ENCODE measurements at places on chromosomes 3 and 15. TPM values are rescaled to one million over a fixed set of nuclear protein-coding genes. Genes with fewer than 3 reads are reported as not detected.

Gene TM6SF1
- 0.85 TPM for total RNA-seq

Gene APBA2
- 12.1 TPM for total RNA-seq

Gene P2RY14
- under 0.01 TPM for total RNA-seq

Gene TMEM207
- not detected for total RNA-seq

Gene MORC1
- total RNA-seq: not detected

Gene ATP2B2
- total RNA-seq: not detected

Gene CAPN3
- 0.77 TPM for total RNA-seq

Gene PPARG
- total RNA-seq: 24.0 TPM

Gene GOLGA8K
- not detected for total RNA-seq

Gene FGD5
- total RNA-seq: 0.85 TPM

Gene DENND6A
- total RNA-seq: 16.9 TPM

Gene MCF2L2
- 0.56 TPM for total RNA-seq

Gene ZNF770
- 35.2 TPM for total RNA-seq

Gene FSIP1
- 1.3 TPM for total RNA-seq

Gene TIPARP
- 61.2 TPM for total RNA-seq

Gene B4GALT4
- 72.2 TPM for total RNA-seq

Gene FAM174B
- total RNA-seq: 1.2 TPM

Gene GPR160
- 2.0 TPM for total RNA-seq

Gene IFT122
- 21.1 TPM for total RNA-seq

Gene CHRM5
- not detected for total RNA-seq

Gene LARP6
- total RNA-seq: 49.0 TPM

Gene PLSCR5
- not detected for total RNA-seq

Gene GOLGA8T
- 0.28 TPM for total RNA-seq

Gene ARID3B
- 1.7 TPM for total RNA-seq

Gene NEK10
- 27.6 TPM for total RNA-seq

Gene SLC28A2
- not detected for total RNA-seq

Gene ZDHHC19
- total RNA-seq: not detected

Gene FAM107A
- total RNA-seq: not detected

Gene PCOLCE2
- 27.8 TPM for total RNA-seq
